Lung (tissue), 17 donors: ENCODE measurements at places on chromosomes 16 and 17. TPM values are rescaled to one million over a fixed set of nuclear protein-coding genes. Genes with fewer than 3 reads are reported as not detected.
A peak's percentile ranks its signal among the peaks of the same experiment; 100 is the strongest.

DNA sequence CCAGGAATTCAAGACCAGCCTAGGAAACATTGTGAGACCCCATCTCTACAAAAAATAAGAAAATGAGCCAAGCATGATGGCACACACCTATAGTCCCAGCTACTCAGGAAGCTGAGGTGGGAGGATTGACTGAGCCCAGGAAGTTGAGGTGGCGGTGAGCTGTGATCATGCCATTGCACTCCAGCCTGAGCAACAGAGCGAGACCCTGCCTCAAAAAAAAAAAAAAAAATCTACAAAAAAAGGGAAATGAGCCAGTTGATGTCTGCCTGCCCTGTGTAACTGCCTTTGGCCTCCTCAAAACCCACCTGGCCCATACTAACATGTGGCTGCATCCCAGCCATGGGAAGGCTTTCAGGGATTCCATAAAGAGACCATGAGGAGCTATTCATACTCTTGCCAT is 4.5 kb downstream of the RANBP10 start:
- DNase-seq = no peak

- DNase-seq = no peak
These were observed 1.8 kb downstream of the TMEM95 start for GRCh38 chr17:7356756-7357155.

The GDPD1 gene
- total RNA-seq = 2.8 TPM

DNA sequence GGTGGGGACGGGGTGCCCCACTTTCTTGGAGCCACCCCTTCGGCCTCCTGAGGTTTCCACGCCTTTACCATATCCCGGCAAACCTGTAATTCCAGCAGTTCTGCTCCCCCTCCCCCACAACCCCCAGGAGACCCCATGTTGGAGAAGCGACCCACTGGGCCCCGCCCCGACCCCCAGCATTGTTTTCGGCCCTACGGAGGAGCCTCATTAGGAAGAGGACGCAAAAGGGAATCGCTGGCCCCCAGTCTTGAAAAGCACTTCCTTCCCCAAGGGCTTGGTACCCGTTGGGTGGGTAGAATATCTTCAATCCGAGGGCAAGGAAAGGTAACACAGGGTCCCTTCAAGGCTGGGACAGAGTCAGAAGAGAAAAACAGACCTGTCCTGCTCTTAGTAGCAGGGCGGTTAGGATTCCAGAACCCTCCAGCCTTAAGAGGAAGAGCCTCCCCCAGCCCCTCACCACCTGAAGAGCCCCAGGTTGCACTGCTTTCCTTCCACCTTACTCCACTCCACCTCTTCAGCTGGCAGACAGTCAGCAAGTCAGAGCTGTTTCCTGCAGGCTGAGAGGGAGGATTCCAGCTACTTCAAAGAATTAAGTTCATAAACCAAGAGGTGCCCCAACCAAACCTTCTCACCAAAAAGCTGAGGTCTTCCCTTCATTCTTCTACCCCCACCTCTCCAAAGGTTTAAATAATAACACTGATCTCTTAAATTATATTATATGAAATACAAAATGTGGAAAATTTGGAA is 803 bp upstream of the TLCD2 start:
- peak; percentile 6 for DNase-seq

DNA sequence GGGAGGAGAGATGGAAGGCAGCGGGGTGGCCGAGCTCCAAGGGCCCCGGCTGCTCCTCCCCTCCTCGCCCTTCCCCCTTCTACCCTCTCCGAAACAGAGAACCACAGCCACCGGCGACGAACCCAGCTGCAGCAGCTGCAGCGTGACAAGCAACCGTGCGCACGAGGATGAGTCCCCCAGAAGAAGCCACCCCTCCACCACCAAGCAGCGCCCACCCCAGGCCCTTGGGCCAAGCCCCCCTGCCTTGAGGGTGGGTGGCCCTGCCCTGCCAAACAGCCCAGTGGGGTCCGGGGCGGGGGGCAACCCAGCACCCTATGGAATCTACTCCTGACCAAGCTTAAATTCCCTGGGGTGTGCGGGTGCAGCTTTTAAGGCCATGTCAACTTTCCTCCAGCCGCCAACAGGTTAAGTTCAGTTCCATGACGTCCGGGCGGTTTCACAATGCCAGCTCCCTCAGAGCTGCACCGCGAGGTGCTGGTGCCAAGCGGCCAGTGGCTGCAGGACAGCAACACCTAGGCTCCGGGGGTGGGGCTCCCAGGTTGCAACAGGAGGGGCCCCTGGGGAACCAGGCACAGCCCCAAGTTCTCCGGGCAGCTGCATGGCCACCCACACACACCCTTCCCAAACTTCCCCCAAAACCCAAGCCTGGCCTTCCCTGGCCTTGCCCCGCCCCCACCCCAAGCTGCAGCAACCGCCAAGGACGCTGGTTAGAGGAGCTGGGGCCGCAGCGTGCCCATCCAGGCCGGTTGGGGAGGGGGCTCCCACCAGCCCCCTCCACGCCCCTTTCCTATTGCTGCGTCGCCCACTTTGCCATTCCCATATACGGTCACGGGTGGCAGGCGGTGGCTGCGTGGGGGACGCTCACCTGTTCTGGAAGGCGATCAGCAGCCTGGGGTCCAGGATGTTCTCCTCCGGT is 2.0 kb downstream of the CBX4 start:
- peak; percentile 92 for DNase-seq

GRCh38 chr17:69117855-69118784 is 23.6 kb downstream of the ABCA6 start:
- no peak for DNase-seq

The KRTAP9-2 gene
- total RNA-seq = not detected

The NEUROD2 gene
- total RNA-seq = not detected

DNA sequence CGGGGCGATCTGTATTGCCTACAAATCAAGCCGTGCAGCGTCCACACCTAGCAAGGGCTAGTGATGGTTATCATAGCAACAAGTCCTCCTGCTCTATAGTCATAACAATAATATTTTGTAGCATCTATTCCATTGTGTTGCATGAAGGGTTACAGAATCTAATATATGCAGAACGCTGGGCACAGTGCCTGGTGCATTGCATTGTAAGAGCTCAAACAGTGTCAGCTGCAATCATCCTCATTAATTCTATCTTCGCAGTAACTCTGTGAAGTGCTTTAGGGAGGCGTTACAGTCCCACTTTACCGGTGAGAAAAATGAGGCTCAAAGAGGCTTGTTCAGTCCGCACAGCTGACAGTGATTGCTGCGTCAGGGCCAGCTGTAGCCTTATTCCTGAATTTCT is 149.4 kb downstream of the RBFOX1 start:
- no peak for DNase-seq

GRCh38 chr17:31249835-31250141 is 47.3 kb downstream of the OMG start:
- DNase-seq = no peak

DNA sequence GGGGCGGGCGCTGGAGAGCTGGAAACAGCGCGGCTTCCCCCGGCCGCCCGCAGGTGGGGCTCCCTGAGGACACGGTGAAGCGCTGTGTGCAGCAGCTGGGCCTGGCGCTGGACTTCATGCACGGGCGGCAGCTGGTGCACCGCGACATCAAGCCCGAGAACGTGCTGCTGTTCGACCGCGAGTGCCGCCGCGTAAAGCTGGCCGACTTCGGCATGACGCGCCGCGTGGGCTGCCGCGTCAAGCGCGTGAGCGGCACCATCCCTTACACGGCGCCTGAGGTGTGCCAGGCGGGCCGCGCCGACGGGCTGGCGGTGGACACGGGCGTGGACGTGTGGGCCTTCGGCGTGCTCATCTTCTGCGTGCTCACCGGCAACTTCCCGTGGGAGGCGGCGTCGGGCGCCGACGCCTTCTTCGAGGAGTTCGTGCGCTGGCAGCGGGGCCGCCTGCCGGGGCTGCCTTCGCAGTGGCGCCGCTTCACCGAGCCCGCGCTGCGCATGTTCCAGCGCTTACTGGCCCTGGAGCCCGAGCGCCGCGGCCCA is 27.8 kb downstream of the SBK1 start:
- DNase-seq = no peak
